Natural killer cell (primary cell): ENCODE measurements at places on chromosomes 1 and 21.

GRCh38 chr1:41515131-41515678 lies 30.7 kb upstream of the EDN2 start:
- no peak for DNase-seq

DNA sequence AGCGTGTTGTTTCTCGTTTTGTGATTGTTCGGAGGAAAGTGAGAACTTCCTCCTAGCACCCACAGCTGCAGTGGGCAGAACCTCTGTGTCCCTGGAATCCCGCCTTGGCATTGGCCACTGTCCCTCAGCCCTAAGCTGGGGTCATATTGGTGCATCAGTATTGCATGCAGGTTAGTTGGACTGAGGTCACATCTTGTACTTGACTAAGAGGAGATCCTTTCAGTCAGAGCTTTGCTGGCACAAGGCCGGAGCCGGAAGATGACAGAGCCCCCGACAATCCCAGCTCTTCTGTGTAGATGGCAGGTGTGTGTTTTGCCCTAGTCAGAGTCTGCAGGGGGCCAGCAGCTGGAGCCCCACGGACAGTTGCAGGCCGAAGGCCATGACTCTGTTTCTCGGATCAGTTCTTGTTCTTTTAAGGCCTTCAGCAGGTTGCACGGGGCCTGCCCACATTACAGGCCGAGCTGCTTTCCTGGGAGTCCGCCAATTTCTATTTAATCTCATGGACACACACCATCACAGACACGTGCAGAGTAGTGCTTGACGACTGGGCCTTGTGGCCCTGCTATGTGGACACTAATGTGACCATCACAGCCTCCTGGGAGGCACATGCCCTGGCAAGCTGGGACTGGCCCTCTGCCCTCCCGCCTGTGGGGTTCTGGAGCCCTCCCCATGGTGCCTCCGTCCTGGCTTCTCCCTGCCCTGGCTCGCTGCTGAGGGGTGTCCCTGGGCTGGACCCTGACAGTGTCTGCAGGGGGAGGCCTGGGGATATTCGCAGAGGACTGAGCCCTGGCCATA lies 14.9 kb downstream of the SNAP47 start:
- DNase-seq: no peak

DNA sequence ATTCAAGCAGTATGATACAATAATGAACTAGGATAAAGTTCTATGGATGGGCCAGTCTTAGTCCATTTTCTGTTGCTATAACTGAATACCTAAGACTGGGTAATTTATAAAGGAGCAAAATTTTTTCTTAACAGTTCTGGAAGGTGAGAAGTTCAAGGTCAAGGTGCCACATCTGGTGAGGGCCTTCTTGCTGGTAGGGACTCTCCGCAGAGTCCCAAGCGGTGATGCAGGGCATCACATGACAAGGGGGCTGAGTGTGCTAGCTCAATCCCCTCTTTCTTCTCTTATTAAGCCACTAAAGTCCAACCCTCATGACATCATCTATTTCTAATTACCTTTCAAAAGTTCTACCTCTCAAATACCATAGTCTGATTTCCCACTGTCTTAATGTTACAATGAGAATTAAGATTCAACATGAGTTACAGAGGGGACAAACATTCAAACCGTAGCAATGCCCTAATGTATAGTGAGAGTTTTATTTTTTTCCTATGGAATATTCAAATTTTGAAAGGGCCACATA lies 92.2 kb upstream of the QSOX1 start:
- DNase-seq: no peak

- DNase-seq: no peak
Observed at GRCh38 chr1:110749960-110750359, 75.2 kb upstream of the KCNA3 start.

DNA sequence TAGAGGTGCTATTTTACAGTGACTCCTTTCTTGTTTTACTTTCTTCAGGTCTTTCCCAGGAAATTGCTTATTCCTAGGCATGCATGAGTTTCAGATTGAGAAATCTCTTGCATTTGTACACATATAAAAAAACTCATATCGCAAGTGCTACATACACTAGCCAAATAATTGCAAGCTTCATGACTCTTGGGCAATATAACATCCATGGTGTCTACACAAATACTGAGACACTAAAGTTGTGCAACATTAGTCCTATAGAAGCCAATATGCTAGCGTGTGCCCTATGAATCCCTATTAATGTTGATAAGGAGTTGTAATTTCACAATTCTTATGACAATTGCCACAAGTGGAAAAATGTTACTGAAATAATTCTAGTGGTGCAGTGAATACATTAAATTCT lies 591.0 kb downstream of the ADGRL2 start:
- no peak for DNase-seq

DNA sequence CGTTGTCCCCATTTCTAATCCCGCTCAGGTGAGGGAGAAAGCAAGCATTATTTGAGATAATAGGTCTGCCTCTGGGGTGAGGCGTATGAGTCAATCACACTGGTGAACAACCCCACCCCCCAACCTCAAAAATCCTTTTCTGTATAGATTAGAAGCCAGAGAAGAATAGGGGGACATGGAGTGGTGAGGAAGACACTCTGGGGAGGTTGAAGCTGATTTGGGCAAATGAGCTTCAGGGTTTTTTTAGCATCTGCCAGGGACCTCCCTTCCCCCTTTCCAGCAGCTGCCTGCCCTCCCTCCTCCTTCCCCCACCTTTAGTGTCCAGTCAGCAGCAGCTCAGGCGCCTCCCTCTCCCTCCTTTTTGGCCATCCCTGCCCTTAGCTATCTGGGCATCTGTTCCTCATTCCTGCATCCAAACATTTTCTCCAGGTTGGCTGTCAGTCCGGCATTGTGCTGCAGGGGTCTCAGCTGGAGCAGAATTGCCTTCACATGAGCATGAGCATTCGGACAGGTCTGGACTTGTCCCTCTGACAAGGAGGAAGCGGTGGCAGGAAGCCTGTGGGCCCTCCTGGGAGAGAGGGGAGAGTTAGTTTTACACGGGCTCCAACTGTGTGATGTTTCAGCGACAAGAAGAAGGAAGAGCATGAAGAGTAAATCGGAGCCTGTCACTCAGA lies 30.8 kb upstream of the PTGFRN start:
- no peak for DNase-seq

DNA sequence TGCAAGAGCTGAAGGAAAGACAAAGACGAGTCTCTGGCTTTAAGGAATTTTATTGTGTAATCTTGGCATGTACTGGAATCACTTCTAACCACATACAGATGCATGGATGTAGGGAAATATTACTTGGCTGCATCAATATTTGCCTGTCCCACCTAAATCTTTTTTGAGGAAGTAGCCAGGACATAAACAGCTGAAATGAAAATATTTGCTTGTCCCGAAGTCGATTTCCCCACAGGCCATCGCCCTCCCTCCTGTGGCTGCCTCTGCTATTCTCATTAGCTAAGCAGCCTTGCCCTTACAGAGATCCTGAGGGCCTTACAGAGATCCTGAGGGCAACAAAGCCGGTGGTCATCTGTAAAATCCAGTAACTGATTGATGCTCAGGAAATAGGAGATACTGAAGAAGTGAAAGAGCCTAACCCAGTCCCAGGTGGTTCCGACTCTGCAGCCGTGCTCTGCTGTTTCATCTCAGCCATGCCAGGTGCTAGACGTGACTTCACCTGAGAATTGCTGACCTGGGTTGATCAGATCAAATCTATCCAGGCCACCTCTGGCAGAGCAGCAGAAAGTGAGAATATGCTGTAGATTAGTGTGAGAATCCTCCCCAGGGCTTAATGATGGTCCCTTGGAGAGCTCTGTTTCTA lies 25.5 kb downstream of the MAN1C1 start:
- DNase-seq: peak; percentile 69

DNA sequence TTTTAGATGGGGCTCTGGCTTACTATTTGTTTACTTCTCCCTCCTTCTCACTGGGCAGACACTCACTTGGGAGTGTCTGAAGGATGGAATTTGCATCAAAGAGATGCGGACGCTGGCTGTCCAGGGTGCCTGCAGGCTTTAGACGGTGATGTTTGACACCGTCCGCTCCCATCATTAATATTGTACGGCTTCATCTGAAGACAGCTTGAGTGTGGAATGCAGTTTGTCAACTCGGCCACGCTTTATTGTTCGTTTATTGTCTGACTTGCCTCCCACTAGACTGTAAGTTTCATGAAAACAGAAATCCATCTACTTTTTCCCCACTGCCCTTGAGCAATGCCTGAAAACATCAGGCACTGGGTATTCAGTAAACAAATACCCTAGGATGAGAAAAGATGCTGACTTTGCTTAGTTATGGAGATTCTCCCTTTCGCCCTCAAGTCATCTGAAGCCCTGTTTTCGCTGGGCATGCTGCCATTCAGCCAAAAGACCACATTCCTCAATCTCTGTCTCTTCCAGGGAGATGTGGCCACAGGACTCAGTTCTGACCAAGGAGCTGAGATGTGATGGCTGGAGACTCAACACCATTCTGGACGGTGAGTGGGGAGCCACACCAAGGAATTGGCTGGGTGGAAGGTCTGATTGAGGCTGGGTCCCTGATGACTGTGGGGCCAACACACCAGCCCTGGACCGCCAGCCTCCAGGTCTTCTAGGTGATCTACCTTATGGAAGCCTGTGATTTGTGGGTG lies 87.6 kb downstream of the BCAR3 start:
- no peak for DNase-seq

- no peak for DNase-seq
Observed at GRCh38 chr1:109850827-109851226, 59.8 kb upstream of the CSF1 start.

- no peak for DNase-seq
Observed at GRCh38 chr1:9073143-9073542, 3.7 kb upstream of the SLC2A5 start.

DNA sequence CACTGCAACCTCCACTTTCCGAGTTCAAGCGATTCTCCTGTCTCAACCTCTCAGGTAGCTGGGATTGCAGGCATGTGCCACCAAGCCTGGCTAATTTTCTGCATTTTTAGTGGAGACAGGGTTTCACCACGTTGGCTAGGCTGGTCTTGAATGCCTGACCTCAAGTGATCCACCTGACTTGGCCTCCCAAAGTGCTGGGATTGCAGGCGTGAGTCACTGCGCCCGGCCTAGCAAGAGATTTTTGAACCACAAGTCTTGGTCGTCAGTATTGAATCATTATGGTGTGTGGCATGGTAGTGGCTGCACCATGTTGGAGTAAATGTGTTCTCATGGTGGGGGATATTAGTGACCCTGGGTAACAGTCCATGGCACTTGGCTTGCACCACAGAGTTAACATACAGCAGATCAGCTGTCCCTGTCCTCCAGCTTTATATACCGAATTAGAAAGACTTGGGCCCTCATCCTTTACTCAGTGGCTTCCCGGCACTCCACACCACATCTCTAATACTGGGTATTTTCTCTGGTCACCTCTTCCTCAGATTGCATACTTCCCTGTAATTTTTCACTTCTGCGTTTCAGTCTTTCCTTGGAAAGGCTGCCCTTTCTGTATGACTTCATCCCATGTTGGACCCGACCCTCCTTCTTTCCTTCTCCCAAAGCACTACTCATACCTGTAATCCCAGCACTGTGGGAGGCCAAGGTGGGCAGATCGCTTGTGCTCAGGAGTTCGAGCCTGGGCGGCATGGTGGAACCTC lies 25.1 kb downstream of the AK4 start:
- DNase-seq: no peak

- no peak for DNase-seq
Observed at GRCh38 chr1:204341380-204341779, 18.3 kb downstream of the PLEKHA6 start.

- DNase-seq: no peak
Observed at GRCh38 chr1:98865796-98866195, 138.9 kb downstream of the PLPPR5 start.

GRCh38 chr1:109201123-109201703 lies 12.5 kb upstream of the SARS1 start:
- DNase-seq: peak; percentile 43

- DNase-seq: peak; percentile 39
Observed at GRCh38 chr1:161728376-161729226, 7.3 kb downstream of the FCRLB start.

DNA sequence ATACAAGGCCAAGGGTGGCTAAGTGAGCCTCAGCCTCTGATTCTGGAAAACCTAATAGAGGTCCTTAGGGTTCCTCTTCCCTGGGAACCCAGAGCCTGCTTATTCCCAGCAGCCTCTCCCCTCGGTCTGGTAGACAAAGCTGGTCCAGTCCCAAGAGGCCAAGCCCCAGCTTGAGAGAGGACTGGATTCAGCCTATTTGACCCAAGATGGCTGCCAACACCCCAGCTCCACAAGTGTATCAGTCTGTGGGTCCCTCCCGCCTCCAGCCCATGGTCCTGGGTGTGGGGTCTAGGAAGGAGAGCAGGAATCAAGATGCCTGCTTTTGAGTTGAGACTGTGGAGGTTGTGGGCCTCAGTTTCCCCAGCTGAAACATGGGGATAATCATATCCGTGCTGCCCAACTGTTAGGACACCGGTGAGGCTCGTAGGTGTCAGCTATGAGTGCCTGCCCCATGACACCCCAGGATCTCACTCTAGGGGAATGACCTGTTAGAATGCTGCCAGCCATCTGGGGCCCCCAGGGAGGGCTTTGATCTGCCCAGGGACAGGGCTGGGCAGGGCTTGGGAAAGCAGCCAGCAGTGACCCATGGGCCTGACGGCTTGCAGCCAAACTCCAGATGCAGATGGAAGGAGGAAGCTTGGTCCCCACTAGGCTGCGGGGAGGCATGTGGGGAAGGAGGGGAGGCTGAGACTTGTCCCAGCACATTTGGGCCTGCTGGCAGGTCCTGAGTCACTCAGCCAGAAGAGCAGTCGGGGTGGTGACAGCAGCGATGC lies 45.4 kb downstream of the NUAK2 start:
- no peak for DNase-seq

GRCh38 chr1:33050221-33051076 lies 13.8 kb upstream of the AK2 start:
- no peak for DNase-seq

DNA sequence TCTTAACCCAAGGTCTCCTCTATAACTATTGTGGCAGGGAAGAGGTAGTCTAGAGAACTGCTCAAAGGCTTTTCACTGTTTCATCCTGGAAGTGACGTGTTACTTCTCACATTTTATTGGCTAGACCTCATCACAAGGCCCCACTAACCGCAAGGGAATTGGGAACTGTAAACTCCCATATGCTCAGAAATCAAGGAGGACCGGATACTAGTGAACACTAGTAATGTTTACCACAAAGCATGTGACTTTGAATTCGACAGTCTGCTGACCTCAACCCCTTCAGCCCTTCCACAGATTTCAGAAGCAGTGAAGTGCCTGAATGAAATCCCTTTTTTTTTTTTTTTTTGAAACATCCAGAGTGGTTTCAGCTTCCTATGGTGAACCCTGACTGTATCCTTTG lies 3.4 kb upstream of the EEIG2 start:
- DNase-seq: peak; percentile 14

DNA sequence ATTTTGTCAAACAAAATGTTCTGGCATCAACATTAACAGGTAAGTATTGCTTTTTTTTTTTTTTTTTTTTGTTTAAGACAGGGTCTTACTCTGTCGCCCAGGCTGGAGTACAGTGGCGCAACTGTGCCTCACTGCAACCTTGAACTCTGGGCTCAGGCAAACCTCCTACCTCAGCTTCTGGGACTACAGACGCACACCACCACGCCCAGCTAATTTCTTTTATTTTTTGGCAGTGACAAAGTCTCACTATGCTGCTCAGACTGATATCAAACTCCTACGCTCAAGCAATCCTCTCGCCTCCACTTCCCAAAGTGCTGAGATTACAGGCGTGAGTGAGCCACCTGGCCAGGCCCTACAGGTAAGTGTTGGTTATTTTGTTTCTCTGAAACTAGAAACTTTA lies 2.4 kb downstream of the TUT4 start:
- peak; percentile 23 for DNase-seq

- DNase-seq: no peak
Observed at GRCh38 chr1:229669333-229669732, 43.3 kb downstream of the URB2 start.
